ENCODE measurements at places on chromosomes 2 and 18.
A peak's percentile ranks its signal among the peaks of the same experiment; 100 is the strongest.

DNA sequence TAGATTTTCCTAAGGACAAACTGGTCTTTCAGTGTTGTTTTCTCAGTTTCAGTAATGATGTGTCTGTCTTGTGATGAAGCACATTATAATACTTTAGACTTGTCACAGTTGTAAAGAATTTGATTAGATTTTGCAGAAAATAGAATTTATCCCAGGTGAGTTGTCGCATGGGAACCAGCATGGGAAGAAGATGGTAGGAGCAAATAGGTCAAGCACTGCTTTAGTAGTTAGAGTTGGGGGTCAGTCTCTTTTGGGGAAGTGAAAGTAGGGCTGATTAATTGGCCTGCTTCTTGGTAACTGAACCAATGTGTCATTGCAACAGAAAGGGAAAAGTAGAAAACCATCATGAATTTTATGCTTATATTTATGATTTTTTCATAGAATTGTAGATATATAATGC is 153.2 kb upstream of the MYO3B start:
- no peak for DNase-seq

- DNase-seq, result no peak
Observed at GRCh38 chr2:42960002-42960841, 167.8 kb upstream of the HAAO start.

GRCh38 chr2:224778474-224778877 is 62.3 kb upstream of the CCDC195 start:
- DNase-seq, result peak; percentile 53

DNA sequence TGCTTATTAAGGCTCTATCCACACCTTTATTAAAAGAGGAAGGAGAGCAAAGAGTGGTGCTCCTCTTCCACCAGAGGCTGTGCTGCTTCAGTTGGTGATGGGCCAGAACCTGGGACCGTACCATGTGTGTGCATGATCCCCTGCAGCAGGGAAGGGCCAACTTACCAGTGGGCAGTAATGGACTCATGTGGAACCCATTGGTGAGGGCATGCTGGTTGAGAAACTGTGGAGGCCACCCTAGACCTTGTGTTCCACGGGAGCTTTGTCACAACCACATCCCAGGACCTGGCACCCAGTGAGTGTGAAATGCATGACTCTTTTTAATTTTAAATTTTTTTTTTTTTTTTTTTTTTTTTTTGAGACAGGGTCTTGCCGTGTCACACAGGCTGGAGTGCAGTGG is 5.4 kb downstream of the UBE2F start:
- DNase-seq, result no peak

DNA sequence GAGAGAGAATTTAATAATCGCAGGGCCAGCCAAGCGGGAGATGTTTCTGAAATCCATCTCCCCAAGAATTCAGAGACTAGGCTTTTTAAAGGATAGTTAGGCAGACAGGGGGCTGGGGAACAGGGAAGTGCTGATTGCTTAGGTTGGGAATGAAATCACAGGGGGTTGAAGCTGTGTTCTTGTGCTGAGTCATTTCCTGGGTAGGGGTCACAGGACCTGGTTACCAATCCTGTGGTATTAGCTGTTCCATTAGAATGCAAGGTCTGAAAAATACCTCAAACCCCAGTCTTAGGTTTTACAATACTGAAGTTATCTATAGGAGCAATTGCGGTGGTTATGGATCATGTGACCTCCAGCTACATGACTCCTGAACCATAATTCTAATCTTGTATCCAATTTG is 4.6 kb downstream of the SP140 start:
- DNase-seq, result no peak

DNA sequence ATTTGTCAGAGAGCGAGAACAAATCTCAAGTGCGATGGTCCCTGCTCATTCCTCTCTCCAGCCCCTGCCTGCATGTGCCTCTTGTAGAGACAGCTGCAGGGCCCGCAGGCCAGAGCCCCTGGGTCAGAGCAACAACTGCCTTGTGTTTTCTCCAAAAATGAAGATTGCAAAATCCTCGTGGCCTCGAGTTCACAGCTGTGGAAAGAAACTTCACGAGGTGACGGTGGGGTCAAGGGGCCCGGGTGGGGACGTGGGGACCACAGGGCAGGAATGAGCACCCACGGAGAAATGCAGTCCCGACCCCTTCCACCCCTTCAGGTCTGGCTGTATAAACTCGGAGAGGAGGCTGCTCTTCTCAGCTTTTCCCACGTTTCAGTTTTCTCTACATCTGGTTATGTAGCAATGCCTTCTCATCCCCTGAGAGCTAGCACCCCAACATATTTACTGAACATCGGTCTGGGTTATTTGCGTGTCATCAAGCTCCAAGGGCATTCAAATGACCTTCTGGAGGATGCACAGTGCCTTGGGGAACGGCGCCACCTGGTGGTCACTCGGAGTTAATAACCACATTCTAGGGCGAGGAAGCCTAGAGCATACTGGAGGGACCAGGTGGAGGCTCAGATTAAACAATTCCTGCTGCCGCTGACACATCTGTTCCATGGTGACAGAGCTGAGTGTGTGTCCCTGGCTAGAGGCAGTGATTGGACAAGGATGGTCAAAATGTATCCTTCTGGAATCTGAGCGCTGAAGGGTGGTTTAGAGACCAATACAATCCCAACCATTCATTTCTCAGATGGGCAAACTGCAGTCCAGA is 91.4 kb upstream of the CYRIA start:
- peak; percentile 62 for DNase-seq

GRCh38 chr2:153667475-153667874 is 188.9 kb upstream of the RPRM start:
- DNase-seq, result no peak

DNA sequence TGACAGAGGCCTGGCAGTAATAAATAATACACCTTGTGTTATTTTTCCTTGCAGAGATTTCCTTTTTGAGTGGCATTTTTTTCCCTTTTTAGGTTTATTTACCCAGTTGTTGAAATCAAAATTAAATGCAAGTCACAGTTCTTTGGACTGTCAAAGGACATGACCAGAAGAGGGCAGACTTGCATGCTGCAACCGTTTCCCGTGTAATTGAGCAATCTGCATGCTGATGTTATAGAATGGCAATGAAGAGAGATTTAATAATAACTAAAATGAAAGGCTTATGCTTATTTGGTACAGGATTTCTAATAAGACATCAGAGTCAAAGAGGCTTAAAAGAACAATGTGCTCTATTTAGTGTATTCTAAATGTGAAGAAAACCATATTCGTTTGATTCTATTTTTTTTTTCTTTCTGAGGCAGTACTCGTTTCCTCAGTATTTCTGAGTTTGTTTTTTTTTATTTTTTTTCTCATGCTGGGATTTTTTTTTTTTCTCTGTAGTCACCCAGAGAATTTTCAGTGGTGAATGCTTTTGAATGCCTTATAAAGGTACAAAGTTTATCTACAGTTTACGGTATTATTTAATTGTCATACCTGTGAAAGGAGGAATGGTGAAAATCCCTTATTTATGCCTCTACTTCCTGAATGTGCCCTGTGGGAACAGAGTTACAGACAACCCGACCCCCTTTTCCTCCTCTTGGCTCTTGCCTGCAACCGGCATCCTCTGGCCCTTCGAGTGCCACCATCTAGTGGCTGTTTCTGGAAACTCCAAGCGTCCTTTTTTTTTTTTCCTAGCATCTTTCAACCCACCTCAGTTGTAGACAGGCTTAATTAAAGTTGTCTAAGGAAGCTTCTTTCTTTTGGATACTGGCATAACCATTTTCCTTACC is 368.5 kb downstream of the LRRTM1 start:
- DNase-seq, result no peak

- DNase-seq, result no peak
Observed at GRCh38 chr2:235851828-235852525, 316.2 kb downstream of the GBX2 start.

- DNase-seq, result no peak
Observed at GRCh38 chr2:100821255-100821910, 1.4 kb downstream of the NPAS2 start.

- no peak for DNase-seq
Observed at GRCh38 chr2:45625824-45626223, 14.8 kb upstream of the SRBD1 start.

DNA sequence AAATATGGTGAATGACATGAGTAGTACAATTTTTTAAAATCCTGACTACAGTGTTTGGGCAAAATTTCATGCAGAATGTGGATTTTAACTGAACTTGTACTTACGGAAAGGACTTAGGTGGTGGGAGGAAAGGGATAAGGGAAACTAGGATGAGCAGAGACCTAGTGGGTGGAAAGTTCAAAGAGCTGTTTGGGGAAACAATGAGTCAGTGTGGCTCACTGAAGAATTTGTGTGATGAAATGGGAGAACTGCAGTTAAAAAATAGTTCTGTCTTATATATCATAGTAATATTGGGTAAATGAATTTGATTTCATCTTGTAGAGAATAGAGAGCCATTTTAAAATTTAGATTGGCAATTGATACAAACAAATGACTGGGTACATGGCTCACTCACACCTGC is 220.1 kb upstream of the CTAGE1 start:
- no peak for DNase-seq
